Astrocyte of the spinal cord (primary cell): ENCODE measurements at places on chromosomes 6 and 20.
A peak's percentile ranks its signal among the peaks of the same experiment; 100 is the strongest.

DNA sequence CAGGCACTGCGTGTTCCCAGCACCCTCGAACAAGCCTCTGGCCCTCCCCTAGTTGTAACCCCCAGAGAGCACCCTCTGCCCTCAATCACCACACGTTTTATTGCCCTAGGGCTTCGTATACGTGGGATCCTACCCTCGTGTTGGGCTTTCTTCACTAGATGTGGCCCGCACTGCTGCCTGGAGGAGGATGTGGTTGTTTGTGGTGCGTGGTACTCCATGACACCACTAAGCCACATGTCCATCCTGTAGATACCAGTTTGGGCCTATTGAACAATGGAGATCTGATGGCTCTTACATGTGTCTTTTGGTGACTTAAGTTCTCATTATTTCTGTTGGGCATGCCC is 17.0 kb downstream of the SLC2A4RG start:
- no peak for DNase-seq

GRCh38 chr20:46809706-46810360 is 84.8 kb upstream of the EYA2 start:
- no peak for DNase-seq

DNA sequence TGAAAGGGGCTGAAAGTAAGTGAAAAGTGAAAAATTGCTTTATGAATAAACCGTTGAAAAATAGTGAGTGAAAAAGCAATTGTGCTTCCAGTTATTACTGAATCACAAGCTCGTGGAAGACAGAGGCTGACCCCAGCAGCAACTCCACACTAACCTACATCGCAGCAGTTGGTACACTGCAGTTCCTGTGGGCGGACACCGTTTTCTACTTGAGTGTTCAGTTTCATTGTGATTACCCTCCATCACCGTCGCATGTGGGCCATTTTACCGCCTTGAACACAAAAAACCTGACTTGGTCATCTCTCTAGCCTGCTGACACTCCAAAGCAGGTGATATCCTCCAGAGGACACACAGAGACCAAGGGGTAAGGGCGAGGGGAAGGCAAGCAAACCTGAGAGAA is 28.4 kb downstream of the PRDM1 start:
- DNase-seq = no peak

DNA sequence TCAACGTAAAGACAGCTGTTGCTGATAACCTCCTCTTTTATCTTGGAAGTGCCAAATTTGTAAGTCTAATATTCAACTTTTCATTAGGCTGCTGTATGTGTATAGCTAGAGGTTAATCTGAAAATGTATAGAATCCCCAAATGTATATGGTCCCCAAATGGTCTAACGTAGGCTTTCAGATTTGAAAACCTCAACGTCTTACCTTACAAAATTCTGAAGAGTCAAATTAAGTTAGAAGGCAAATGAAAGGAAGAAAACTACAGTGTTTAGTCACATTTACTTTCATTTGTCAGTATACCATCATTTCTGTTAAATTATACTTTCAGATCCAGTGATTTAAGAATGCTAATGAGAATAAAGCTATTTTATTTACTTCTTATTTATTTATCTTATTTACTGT is 256.9 kb downstream of the ARHGAP18 start:
- no peak for DNase-seq

DNA sequence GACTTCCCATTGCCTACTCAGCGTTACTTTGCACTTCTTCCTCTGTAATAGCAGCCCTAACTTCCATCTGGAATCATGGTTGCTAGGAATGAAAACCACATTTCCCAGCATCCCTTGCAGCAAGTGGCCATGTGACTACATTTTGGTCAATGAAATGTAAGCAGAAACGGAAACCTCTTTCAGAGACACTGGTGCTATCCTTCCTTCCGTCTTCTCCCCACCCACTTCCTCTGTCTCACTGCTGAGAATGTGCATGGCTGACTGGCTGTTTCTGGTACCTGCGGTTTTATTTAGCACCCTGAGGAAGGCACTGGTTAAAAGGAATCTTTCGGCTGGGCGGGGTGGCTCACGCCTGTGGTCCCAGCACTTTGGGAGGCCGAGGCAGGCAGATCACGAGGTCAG is 107.4 kb downstream of the SCML4 start:
- DNase-seq = no peak

DNA sequence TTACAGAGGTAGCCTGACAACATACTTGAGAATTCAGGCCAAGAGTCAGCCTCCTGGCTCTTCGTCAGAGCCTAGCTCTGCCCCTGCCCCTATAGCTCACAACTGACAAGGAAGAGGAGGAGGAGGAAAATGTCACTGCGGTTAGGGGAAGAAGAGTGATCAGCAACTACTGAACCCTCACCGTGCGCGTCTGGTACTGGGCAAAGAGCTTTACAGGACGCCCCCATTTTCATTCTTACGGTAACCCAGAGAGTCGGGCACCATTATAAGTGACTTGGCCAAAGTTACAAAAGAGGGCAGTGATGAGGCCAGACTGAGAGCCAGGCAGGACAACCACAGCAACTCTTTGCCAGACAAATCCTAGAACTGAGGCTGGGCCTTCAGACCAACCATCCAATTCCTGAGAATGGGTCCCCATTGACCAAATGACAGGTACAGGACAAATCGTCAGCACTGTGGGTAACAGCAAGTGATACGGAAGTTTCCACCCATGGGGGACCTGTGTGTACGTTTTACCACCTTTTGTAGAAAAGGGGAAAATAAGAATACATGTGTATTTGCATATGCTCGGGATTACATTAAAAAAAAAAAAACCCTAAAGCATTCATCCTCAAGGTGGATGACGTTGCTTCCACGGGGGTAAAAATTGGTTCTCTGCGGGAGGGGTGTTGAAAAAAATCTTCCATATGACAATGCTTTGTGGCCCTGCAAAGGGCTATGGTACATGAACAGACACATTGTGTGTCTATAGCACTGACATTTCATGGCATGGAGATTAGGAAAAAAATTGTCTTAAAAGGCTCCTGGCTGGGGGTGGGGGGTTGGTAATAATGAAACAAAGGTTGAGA is 118.0 kb downstream of the NFATC2 start:
- no peak for DNase-seq

DNA sequence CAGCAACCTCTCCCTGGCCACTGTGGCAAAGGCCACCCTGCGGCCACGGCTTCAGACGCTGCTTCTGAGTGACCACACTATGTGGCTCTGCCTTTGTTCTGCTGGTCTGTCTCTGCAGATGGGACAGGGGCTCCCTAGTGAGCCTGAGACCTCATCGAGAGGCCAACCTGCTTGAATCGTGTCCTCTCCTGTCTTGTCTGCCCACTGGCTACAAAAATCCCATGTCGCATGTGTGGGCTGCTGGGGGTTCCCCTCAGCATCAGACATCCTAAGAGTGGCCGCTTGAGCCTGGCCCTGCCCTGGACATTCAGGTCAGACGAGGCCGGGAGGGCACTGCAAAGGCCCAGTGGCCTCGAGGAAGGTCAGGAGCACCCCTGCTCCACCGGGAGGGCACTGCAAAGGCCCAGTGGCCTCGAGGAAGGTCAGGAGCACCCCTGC is 222.9 kb downstream of the DLL1 start:
- no peak for DNase-seq

GRCh38 chr6:15485936-15486335 is 176.9 kb downstream of the DTNBP1 start:
- DNase-seq = no peak

GRCh38 chr6:136401749-136402148 is 112.1 kb upstream of the BCLAF1 start:
- DNase-seq = peak; percentile 55

GRCh38 chr6:68196645-68197044 is 438.4 kb upstream of the ADGRB3 start:
- DNase-seq = peak; percentile 31

- no peak for DNase-seq
Measured at GRCh38 chr20:33576432-33577125, 85.5 kb upstream of the C20orf144 start.

DNA sequence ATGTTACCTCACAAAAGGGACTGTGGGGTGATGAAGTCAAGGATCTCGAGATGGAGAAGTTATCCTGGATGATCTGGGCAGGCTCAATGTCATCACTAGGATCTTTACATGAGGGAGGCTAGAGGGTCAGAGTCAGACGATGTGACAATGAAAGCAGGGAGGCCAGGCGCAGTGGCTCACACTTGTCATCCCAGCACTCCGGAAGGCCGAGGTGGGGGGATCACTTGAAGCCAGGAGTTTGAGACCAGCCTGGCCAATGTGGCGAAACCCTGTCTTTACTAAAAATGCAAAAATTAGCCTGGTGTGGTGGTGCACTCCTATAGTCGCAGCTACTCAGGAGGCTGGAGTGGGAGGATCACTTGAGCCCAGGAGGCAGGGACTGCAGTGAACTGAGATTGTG is 68.8 kb downstream of the TTLL2 start:
- DNase-seq = no peak

- no peak for DNase-seq
Measured at GRCh38 chr20:37407573-37408002, 61.6 kb downstream of the SRC start.

DNA sequence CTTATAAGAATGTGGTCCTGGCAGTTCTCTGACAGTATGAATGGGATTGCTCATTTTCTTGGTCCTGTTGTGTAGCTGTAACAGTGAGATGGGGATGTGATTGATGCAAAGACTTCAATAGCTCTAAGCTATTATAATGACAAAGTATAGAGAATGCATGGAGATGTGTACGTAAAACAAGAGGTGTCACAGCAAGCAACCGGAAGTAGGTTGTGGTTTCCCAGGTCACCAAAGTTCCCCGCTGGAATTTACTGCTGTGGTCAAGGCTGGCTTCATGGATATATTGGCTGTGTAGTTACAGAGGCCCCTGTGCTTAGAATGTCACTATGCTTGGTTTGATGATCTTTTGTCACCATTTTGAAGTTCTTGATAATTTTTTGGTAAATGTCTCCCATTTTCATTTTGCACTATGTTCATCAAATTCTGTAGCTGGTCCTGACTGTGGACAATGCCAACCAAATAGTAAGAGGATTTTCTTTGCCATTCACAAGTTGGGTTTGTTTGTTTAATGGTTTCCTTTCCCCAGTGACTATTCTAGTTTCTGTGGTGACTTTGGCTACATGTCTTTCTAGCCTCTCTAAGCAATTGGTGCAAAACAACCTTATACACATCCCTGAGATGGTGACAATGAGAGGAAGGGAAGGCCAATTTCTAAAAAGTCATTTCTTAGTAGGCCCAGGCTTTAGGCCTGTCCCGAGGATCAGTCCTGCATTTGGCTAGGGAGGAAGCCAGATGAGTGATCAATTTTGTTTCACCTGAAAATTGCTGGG is 10.5 kb downstream of the DNAH8 start:
- DNase-seq = no peak

GRCh38 chr6:20688710-20689500 is 154.6 kb downstream of the CDKAL1 start:
- DNase-seq = peak; percentile 78

DNA sequence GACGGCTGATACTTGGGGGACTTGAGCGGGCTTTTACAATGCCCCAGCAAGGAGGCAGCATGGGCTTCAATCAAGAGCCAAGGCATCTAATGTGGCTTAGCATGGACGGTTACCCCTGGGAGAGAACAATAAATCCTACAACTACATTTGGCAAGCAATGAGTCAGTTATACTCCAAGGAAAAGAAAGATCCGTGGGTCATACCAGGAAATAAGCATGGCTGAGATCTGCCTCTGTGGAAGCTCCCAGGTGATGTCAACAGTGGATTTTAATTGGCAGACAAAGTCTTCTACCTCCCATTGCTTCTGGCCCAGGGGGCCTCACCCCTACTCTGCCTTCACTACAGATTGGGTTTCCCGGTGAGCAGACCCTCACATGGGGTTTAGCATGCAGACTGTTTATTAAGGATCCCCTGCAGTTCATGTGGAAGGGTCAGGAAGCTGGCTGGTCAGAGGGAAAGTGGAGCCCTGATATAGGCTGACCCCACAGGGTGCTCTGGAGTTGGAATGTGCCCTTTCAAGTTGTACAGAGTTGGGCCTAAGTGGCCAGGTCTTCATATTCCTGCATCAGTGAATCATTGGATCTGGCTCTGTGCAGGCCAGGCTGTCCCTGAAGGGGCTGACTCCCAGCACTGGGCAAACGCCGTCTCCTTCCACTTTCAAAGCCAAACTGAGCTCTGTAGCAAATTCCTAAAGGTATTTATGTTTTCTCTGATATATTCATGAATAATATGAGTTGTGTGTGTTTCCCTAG is 91.3 kb upstream of the GGTLC1 start:
- DNase-seq = no peak

DNA sequence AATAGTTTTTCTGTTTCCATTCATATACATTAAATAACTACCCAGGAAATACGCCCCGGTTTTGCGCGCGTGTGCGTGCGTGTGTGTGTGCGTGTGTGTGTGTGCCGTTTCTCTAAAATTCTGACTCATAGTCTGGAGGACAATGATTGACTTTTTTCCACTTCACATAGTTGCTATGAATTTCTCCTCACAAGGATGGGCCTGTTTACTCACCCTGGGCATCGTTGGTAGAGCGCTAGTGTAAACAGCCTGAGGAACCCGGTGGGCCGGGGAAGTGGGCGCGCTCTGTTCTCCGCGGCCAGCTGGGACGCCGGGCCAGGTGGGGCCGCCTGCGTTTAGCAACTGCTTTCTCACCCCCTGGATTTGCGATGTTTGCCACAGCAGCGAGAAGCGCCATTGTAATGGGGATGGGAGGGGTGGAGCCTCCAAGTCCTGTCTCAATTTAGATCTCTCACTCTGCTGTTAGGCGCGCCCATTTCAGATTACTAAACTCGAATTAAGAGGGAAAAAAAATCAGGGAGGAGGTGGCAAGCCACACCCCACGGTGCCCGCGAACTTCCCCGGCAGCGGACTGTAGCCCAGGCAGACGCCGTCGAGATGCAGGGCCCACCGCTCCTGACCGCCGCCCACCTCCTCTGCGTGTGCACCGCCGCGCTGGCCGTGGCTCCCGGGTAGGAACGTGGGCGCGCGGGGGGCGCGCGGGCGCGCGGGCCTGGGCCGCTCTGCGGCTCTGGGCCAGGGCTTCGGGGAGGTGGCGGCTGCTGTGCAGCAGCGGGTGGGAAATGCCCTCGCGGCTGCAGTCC is at the start of gene CD109:
Gene CD109, plus strand, starts transcription at position 585 of the 803 bp plus-strand sequence. Its CDS starts 13 bp downstream, at position 598.
- DNase-seq = peak; percentile 84

GRCh38 chr6:92779746-92780145 is 639.6 kb downstream of the EPHA7 start:
- DNase-seq = peak; percentile 79

DNA sequence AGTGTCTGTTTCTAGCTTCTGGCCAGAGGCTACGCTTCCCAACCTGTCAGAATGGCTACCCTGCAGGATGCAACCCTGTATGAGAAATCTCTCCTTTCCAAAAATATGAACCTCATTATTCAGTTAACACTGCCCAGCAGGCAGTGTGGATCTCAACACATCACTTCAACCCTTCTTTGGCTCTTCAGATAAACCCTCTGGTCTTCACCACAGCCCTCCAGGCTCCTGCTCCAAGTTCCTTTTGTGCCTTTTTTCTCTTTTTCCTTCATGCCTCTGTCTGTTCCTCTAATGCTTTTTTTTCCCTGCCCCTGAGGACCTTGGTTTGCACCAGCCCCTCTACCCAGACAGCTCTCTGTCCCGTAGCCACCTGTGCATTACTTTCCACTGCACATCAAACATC is 207.4 kb downstream of the MYLK4 start:
- no peak for DNase-seq
